ENCODE measurements at places on chromosomes 13 and 19.

GRCh38 chr19:6228551-6229215 lies 51.1 kb downstream of the MLLT1 start:
- no peak for DNase-seq

- DNase-seq = no peak
Observed at GRCh38 chr13:103007427-103007762, 58.8 kb downstream of the SLC10A2 start.

GRCh38 chr13:99071666-99072065 lies 93.8 kb upstream of the DOCK9 start:
- no peak for DNase-seq

- DNase-seq = peak; percentile 60
Observed at GRCh38 chr19:7852851-7853769, 21.1 kb downstream of the PRR36 start.

DNA sequence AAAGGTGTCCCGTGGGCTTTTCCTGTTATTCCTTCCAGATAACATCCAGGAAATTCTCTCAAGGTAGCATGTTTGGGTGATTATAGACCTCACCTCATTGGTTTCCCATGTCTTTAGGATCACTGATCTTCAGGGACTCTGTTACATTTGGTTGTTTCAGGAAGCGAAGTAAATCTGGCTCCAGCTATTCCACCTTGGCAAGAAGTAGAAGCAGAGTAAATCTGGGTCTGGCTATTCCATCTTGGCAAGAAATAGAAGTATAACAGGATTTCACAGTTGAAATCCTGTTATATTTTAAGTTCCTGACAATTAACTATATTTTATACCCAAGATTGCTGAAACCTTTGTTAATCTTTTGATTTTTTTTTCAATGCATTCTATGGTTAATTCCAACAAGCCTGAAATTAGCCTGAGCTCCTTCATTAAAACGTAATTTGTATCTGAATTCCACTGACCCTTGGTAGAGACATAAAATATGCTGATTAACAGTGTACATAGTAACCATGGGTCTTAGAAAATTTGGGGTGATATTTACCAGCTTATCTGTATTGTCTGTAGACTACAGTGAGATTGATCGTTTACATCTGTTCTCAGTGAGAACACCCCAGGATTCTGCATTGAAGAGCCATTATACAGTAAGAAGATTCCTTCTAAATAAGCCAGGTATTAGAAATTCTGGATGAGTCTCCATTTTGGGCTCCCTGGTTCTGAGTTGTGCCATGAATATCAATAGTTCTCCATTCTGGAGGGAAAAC lies 267.6 kb upstream of the SLITRK6 start:
- DNase-seq = no peak

GRCh38 chr19:944171-944567 lies 18.3 kb downstream of the ARID3A start:
- DNase-seq = no peak

GRCh38 chr13:47816831-47817230 lies 184.2 kb downstream of the SUCLA2 start:
- no peak for DNase-seq

DNA sequence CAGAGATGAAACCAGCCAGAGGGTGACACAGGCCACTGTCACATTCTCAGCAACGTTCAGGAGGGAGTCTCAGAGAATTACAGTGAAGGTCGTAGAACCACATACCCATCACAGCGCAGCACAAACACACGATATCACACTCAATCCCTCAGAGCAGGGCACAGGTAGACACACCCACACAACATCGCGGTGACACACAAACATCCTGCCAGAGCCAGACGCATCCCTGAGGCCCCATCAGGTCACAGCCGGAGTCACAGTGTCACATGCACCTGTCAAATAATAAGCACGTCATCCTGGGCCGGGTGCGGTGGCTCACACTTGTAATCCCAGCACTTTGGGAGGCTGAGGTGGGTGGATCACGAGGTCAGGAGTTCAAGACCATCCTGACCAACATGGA lies 17.5 kb downstream of the ELAVL3 start:
- no peak for DNase-seq

GRCh38 chr13:98571955-98572662 lies 4.8 kb downstream of the STK24 start:
- DNase-seq = peak; percentile 25

GRCh38 chr13:51782026-51782710 lies 21.8 kb downstream of the DHRS12 start:
- no peak for DNase-seq

- DNase-seq = no peak
Observed at GRCh38 chr13:101305981-101306411, 110.3 kb downstream of the NALCN start.

DNA sequence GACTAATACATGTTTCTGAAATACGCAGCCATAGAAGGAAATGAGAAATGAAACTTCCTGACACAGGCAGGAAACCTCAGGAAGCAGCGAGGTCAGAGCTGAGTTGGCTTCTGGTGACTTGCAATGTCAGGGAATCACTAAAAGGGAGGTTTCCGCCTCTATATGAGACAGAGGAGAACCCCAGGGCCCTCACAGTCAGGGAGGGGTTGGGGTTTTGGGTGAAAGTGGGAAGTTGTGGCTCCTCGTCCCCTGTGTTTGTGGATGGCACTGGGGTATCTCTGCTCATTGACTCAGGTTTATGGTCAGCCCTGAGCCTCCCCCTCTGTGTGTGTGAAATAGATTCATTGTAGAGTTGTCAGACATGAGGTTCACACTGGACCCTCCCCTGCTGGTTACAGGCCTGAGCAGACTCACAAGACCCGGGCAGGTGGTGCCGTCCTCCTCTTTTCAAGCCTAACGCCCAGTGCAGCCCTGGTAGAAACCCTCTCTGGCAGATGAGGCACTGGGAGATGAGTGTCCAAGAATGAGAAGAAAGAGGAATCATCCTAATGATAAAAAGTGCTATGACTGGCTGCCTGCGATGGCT lies 5.5 kb upstream of the LILRA6 start:
- no peak for DNase-seq

DNA sequence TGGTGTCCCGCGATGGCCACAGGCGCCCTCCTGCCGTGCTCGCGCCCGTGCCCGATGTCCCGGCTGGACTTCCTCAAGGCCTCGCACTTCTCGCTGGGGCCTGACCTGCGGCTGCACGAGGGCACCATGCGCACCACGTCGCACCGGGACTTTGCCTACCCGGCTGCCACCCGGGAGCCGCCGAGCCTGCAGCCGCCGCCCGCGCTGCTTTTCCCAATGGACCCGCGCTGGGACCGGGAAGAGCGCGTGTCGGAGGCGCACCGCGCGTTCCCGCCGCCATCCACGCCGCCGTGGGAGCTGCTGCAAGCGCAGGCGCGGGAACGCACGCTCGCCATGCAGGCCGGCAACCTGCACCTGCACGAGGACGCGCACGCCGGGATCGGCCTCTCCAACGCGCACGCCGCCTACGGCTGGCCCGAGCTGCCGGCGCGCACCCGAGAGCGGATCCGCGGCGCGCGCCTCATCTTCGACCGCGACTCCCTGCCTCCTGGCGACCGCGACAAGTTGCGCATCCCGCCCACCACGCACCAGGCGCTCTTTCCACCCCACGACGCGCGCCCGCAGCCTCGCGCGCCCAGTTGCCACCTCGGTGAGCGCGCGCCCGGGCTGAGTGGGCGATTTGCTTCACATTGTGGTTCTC lies 12.1 kb upstream of the PEX11G start:
- DNase-seq = no peak

DNA sequence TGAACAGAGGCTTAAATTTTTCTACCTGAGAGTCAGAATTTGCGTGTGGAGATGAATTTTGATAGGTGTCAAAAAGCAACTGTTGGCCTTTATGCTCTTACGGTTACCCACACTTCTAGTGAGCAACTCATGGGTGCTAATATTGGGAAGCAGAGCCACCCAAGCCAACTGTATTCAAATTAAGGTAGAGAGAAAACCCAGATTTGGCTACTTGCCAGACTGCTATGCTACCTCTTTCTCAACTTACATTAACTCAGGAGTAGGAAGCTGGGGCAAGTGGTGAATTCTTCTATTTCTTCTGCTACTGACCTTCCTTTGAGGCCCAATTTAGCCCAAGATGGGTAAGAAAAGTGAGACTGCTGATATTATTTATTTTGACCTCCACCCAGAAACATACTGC lies 83.9 kb downstream of the OLFM4 start:
- DNase-seq = no peak

DNA sequence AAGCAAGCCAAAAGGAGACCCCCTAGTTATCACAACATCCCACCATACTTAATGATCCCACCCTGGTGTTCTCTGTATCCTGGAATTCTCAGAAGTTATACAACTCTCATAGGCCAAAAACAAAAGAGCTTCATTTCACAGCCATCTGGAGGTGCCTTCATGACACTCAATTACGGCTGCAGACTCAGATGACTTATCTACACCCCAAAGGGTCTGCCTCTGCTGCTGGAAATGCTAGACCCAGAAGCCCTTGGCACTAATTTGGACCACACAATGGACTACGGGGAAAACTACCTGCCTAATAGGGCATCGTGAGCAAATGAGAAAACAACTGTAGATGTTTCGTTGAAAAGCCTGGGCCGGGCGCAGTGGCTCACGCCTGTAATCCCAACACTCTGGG lies 40.2 kb downstream of the BRD4 start:
- no peak for DNase-seq

GRCh38 chr13:114258589-114258988 lies 22.8 kb upstream of the UPF3A start:
- no peak for DNase-seq

GRCh38 chr19:42628411-42629140 lies 33.9 kb upstream of the CEACAM8 start:
- DNase-seq = no peak

GRCh38 chr19:31166206-31166605 lies 183.0 kb downstream of the TSHZ3 start:
- no peak for DNase-seq

- no peak for DNase-seq
Observed at GRCh38 chr13:110812121-110812868, 98.8 kb downstream of the ING1 start.

GRCh38 chr13:68715651-68716050 lies 1392.0 kb upstream of the ATXN8OS start:
- no peak for DNase-seq

GRCh38 chr13:50396001-50396400 lies 380.8 kb downstream of the KCNRG start:
- no peak for DNase-seq

GRCh38 chr19:6761053-6761676 lies 6.1 kb downstream of the SH2D3A start:
- no peak for DNase-seq

- DNase-seq = no peak
Observed at GRCh38 chr19:1026783-1027649, 608 bp downstream of the CNN2 start.

GRCh38 chr13:24134231-24134630 lies 26.3 kb upstream of the SPATA13 start:
- no peak for DNase-seq

GRCh38 chr13:53141336-53141735 lies 112.7 kb downstream of the OLFM4 start:
- no peak for DNase-seq

DNA sequence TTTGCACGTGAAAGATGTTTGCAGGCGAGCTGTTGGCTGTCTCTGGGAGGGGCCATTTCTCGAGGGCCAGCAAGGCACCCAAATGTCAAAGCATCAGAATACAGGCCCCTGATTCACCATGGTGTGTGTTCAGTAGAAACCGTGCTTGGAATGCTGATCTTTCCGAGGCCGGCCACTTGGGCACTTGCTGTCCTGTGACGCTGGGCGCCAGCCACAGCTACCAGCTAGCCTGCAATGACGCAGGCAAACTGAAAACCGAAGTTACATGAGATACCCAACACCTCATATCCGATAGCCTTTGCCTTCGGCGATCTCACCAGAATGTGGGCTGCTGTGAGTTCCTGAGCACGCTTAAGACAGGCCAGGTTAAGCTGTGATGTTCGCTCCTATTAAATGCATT lies 12.0 kb downstream of the THOP1 start:
- DNase-seq = no peak

DNA sequence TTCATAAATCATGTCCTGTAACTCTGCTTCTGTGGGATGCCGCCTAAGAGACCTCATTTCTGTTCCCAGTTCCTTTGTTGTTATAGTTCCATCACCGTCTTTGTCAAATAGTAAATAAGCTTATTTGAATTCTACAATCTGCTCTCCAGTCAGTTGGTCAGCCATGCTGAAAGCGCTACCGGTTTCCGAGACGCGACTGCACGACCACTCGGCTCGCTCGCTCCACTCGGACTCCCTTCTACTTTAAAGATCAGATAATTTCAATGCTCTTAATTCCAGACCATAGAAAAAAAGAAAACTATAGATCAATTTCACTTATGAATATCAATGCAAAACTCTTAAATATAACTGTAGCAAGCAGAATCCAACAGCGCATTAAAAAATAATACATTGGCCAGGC lies 64.2 kb upstream of the STK24 start:
- DNase-seq = no peak

GRCh38 chr19:48994035-48994386 lies 324 bp downstream of the RUVBL2 start:
- no peak for DNase-seq
